ENCODE measurements at places on chromosomes 2 and 18.

- DNase-seq = no peak
Observed at GRCh38 chr2:23620841-23621341, 235.9 kb downstream of the KLHL29 start.

DNA sequence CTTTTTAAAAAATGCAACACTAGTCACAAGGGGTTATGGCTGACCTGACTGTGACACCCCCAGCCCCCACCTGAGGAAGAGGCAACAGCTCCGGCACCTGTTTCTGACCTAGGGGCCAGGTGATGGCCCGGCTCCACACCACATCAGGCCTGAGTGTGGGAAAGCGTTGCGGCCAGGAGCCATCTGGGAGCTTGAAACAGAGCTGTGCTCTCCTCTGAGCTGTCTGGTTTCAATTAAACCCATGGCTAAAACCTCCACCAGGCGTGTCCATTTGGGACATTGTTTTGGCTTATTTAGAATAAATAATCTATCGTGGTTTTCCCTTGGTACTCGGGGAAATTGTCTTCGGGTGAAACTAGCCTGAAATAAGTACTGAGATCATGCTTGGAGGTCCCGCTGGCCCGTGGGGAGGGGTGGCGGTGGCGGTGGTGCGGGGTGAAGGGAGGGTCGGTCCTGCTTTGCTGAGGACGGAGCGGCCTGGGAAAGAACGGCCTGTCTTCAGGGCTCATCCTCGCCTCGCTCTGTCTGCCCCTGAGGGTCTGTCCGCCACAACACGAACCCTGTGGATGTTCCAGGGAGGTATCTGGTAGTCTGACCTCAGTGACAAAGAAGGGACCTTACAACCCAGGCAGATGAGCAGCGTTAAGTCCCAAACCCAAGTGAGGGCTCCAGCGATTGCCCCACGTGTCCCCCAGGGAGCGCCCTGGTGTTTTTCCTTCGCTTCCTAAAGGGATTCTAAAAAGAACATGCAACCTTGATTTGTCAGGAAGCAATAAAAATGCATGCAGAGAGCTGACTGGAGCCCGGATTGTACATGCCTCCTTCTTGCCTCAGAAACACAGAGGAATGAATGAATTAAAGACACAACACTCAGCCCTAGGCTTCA is 58.7 kb downstream of the IL1RL2 start:
- DNase-seq = no peak

GRCh38 chr2:105597806-105598803 is 146.6 kb upstream of the NCK2 start:
- DNase-seq = no peak

DNA sequence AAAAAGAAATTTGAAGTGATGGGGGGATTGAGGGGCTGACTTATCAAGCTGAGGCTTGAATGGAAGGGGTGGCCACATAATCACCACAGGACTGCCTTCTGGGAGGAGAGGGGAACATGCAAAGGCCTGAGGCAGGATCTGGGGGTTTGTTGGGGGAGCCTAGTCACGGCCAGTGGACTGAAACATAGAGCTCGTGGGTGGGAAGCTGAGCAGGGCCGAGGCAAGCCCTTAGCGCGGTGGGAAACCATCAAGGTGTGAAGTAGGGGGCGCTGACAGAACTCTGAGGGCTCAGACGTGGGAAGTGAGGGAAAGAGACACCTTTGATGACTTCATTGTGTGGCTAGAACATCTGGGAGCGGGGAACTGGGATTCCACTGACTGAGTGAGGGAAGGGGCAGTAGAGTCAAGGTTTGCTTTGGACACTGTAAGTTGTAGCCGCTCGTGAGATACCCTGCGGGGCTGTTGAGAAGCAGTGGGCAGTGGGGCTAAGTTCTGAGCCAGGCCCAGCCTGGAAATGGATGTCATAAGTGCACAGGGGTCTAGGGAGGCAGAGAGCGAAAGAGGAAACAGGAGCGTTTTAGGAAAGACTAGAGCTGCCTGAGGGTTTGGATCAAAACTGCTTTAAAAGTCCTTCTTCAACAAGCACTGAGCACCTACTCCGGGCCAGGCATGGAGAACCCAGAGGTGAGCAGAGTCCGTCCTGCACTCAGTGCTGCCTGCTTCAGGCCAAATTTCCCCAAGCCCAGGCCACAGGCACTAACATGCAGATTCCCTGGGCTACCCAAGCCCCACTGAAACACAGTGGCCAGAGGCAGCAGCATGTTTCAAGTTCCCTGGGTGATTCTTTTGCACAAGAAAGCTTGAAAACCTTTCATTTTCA is 686 bp upstream of the SNORC start:
- DNase-seq = no peak

- DNase-seq = no peak
Observed at GRCh38 chr2:169690958-169691357, 3.2 kb downstream of the CFAP210 start.

DNA sequence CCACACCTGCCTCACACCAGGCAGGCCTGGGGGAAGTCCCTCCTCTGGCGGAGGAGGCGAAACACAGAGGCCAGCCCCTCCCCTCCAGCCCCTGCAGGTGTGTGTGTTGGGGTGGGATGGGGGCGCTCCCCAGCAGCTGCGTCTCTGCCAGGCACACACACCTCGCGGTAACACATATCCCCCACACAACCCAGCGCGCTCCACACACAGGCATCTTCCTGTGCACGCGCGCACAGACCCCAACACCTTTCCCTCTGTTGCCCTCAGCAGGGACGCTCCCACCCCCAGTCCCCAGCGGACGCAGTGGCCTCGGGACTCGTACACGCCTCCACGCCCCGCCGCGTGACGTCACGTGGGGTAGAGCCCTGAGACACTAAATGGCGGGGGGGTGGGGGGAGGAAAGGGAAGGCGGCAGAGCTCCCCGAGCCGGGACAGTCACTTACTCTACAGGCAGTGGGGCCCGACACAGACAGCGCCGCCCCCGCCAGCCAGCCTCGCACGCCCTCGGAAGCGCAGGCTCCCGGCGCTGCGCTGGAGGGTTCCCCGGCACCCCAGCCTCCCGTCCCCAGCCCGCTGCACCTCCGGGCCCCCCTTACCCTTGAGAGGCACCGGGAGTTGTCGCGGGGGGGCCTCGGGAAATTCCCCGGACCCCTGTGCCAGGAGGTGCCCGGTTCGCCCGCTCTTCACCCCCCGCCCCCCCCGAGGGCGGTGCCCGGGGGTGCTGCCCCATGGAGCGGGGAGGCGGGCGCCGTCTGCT is at the start of gene WNT10A:
Gene WNT10A (plus strand): TSS at position 751 of the 757 bp plus-strand sequence. CDS start 144 bp downstream, outside the sequence.
- DNase-seq = no peak

DNA sequence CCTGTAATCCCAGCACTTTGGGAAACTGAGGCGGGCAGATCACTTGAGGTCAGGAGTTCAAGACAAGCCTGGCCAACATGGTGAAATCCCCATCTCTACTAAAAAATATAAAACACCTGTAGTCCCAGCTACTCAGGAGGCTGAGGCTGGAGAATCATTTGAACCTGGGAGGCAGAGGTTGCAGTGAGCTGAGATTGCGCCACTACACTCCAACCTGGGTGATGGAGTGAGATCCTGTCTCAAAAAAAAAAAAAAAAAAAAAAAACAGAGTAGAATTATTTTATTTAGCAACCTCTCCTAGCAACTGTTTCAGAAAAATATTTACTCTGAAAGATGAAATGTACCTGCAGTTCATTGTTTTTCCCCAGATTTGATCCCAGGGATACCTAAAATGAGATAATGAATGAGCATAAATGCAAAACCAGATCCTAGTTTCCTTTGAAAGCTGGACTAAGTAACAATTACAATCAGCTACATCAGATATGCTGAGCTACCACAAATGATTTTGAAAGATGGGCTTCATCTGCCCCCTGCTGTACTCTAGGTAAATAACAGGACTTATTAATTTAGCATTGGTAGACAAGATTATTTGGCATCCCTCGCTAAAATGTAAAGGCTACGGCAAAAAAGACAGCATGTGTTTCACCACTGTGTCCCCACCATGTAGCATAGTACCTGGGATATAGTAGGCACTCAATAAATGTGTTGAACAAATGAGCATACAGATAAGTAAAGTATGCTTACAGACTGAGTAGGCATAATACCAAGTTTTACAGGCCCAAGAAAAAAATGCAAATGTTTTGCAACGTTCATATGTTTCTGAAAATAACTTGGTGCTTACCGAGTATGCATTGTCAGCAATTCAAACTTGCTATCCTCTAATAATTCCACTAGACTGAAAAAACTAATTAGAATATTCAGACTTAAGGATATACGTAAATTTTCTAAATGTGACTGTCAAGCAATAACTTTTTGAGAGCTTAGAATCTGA is 102.5 kb downstream of the ATL2 start:
- DNase-seq = no peak

DNA sequence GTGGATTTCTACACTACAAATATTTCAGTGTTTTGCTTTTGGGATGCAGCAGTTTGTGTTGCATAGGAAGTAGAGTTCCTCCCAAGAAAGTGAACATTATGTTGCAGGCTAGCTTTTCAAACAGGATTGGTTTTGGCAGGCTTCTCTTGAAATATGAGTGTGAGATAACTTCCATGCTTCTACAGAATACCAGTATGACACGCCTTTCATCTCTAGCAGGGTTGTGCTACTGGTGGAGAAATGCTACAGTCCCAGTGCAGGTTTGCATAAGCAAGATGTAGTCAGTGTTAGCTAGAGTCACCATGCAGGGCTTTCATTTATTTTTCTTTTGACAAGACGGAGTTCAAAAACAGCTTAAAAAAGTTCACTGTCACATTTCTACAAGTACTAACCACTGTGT is 17.1 kb upstream of the CAVIN2 start:
- DNase-seq = no peak

- no peak for DNase-seq
Observed at GRCh38 chr2:85737961-85738360, 15.8 kb upstream of the ATOH8 start.

DNA sequence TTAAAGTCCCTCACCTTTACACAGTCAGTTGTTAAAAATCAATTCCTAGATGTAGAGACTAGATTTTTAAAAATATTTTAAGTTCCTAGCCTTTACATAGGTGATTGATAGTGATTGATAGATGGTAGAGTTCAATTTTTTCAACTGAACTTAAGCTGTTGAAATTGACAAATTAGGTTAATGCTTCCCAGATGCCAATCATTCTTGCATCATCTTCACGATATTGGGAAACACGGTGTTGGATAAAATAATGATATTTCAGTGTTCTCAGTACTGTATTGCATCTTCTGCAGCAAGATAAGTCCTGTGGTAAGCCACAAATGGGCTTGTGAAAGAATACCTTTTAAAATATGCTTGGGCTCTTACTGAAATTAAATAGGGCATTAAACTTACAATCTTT is 667.6 kb downstream of the STK39 start:
- DNase-seq = no peak

- DNase-seq = no peak
Observed at GRCh38 chr2:45743531-45744396, 92.3 kb downstream of the PRKCE start.

GRCh38 chr2:112588611-112589045 is 4.2 kb downstream of the CHCHD5 start:
- no peak for DNase-seq

DNA sequence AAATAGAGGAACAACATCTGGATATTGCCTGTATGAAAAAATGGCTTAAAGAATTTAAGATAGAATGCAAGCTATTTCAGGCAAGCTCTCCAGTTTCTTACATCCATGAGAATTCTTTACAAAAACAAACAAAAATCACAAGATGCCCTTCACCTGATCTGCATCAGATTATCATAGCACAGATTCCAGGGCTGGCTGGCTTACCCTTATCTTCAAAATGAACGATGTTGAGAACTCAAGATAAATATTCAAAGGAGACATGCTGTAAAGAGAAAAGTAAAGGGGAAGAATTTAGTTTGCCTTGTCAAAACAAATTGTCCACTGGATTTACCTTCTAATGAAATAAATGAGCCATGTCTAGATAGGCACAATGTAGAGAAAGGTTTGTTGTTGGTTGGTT is 18.7 kb upstream of the SLC40A1 start:
- DNase-seq = no peak

- no peak for DNase-seq
Observed at GRCh38 chr2:9002637-9003365, 683 bp downstream of the MBOAT2 start.

DNA sequence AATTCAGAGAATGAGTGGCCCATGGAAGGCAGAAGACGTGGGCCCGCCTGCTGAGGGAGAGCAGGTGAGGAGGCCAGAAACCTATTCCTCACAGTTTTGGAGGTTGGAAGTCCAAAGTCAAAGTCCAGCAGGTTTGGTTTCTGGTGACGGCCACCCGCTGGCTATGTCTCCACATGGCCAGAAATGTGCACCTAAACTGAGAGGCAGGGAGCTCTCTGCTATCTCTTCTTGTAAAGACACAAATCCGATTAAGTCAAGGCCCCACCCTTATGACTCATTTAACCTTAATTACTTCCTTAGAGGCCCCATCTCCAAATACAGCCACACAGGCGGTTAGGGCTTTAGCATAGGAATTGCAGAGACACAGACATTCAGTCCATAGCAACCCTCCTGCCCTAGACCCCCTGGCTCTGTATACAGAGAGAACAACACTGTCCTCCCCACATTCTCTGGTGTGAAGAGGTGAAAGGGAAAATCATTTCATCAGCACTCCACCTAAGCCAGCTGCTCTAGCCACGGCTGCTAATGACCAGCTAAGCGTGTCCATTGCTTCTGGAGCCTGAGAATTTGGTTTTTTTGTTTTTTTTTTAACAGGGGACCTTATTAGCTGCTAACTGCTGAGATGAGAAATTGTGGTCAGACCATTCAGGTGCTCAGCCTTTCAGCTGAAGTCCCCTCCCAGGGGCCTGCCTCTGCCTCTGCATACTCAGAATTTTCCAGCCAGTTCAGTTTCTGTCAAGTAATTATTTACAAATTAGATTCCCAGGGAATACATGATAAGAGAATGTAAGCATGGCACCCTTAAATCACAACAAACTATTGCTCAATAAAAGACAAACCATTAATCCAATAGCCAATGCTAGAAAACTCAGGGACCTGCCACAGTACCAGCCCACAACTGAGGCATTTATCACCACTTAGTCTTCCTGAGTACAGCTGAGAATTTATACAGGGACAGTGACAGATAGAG is 368.7 kb upstream of the ID2 start:
- no peak for DNase-seq

- DNase-seq = no peak
Observed at GRCh38 chr2:106185475-106186184, 8.5 kb downstream of the UXS1 start.

- DNase-seq = no peak
Observed at GRCh38 chr18:26908906-26909305, 43.4 kb upstream of the AQP4 start.

DNA sequence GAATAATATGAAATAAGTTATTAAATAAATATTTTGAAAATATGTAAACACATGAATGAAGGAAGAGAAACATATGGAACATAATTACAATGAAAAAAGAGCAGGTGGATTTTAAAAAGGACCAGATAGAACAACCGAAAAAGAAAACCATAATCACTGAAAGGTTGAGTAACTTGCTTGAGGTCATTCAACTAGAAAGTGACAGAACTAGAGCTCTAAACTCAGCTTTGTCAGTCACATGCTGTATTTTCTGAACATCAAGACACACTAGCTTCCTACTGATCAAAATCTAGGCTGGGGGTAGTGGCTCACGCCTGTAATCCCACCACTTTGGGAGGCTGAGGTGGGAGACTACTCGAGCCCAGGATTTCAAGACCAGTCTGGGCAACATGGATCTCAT is 30.0 kb upstream of the ITGAV start:
- no peak for DNase-seq
